ENCODE measurements at places on chromosomes 2 and 18. TPM values are rescaled to one million over a fixed set of nuclear protein-coding genes. Genes with fewer than 3 reads are reported as not detected.

KCNJ3 gene
- total RNA-seq = not detected

DNA sequence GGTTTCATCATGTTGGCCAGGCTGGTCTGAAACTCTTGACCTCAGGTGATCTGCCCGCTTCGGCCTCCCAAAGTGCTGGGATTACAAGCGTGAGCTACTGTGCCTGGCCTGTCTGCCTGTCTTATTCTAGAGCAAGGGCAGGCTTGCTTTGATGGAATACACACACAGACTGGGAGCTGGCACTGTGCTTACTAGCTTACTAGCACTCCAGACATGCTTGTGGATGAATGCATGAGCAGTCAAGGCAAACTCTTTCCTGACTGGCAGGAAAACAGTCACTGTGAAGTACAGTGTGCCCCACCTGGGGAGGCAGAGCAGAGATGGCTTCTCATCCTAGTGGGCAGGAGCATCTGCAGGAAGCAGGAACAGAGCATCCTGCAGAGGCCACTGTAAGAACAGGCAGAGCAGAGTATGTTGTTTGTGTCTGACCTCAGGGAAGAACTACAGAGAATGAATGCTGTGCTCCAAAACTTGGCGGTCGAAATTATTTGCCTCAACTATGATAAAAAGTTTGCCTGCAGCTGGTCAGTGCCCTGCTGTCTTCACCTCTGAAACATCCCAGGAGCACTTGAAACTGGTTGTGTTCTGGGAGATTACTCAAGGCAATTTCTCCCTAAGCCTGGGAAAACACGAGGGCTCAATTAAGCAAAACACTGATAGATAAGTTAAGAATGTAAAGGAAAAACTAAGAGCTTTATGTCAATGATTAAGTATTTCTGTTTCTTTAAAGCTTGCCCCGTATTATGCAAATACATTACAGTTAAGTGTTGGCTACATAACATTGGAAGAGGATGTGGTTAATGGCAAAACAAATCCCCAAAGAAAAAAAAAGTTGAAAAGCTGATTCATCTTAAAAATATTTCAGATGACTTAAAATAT, 102.4 kb downstream of the VAPA start:
- DNase-seq = no peak

DNA sequence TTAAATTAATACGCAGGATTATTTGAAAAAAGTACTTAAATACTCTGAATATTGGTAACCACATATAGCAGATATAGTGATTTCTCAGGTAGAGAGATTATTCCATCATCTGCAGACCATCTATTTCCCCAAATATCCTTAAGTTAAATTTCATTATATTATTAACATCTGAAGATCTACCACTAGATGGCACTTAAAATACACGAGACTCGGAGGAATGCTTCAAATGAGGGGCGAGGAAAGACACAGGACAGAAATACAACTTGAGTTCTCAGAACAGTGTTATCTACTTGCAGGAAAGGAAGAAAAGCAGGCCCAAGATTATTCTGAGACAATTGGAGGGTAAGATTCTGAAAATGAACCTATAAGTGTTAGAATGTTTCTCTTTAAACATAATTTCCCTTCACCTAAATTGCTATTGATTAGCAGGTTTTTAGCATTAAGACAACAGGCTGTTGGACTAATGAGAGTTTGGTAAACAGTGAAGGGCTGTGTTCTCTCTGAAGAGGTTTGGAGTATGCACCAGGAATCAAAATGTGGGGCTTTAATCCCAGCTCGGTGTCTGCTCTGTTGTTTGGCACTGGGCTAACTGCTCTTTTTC, 76.9 kb upstream of the GCFC2 start:
- DNase-seq = no peak

SKOR2 gene
- not detected for total RNA-seq

DNA sequence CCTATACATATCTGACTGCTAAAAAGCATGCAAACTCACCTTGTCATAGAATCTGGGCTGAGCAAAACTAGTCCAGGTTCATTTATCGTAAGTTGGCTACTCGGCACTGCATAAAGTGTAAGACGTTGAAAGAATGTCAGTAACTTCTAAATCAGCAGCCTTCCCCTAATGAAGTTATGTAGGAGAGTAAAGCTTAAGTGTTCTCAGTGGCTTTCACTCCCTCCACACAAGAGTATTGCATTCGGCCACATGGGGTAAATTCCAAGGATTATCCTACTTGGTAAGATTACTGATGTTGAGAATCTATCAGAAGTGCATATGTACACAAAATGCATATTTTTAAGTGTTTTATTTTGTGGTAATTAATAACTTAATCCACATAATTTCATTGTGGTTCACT, 130.1 kb downstream of the LCLAT1 start:
- no peak for DNase-seq

PSMD1 gene
- total RNA-seq = 99.7 TPM

- no peak for DNase-seq
Measured at GRCh38 chr2:11263177-11263576, 81.3 kb downstream of the ROCK2 start.
